ENCODE measurements at places on chromosomes 5 and 9. TPM values are rescaled to one million over a fixed set of nuclear protein-coding genes. Genes with fewer than 3 reads are reported as not detected.

Gene LCN10
- not detected for total RNA-seq

Gene FOXD4L4
- under 0.01 TPM for total RNA-seq

Gene HABP4
- total RNA-seq: 10.3 TPM

Gene NAIF1
- total RNA-seq: 8.3 TPM

Gene PCDHGB2
- total RNA-seq: 2.8 TPM

Gene MLANA
- not detected for total RNA-seq

Data from IMR-90 (cell line).